ENCODE measurements at places on chromosomes 5 and 9.

GRCh38 chr5:135391116-135391868 lies 7.7 kb downstream of the MACROH2A1 start:
- no peak for DNase-seq

DNA sequence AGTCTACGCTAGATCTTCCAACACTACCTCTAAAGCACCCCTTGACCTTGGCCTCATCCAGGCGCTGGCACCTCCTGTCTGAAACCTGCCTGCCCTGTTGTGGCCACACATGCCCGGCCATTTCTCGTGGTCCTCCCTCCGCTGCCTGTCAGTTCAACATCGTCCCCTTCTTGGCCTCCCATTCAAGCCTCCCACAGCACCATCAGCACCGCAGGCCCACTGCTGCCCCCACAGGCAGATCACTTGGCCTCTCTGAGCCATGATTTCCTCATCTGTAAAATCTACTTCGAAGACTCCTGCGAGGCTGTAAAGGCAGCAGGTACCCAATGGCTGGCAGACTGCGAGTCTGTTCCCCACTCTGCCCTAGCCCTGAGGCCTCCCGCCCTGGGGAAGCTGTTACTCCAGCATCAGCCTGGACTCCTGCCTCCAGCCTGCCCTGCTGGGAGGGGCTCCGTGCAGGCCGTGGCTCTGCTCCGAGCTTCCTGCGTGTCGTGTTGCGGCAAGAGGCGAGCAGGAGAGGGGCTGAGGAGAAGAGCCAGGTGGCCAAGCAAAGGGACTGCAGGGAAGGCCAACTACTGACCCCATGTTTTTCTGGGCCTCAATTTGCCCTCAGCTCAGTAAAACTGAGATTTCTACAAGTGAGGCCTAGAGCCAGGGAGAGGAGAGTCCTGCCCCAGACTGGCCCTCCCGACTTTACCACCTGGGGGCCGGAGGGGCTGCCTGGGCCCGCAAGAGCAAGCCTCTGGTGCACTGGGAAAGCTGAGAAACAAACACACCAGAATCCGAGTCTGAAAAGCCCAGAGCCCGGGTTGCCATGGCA lies 70.5 kb upstream of the LRRTM2 start:
- DNase-seq: no peak

DNA sequence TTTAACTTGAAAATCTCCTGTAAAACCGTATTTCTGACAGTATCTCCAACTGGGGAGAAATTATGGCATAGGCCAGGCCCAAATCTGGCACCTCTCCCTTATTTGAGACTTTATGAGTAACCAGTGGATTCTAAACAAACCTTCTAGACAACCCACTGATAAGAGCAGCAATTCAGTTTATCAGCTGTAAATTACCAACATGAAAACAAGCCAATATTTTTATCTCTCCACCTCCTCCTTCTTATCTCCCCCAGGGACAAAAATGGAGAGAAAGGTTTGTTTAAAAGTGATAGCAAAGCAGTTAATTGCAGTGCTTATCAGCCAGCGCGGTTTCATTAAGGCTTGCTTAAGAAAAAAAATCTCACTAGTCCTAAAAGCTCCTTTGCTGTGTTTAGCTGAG lies 53.8 kb downstream of the KCNV2 start:
- no peak for DNase-seq

DNA sequence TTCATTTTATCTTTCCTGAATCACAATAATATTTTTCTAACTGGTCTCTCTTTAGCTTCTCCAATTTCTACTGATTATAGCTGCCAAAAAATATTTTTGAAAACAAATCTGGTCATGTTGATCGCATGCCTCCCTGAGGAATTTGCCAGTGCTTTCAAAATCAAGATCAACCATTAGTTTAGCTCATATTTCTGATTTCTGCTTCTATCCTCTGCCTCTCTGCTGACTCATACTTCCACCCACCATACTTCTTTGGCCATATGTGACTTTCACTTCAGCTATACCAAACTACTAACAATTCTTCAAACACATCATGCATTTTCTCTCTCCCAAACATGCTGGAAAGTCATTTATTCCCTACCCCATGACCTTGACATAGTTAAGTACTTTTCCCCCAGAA lies 636.5 kb downstream of the TLE1 start:
- DNase-seq: no peak

- no peak for DNase-seq
Observed at GRCh38 chr9:117074784-117075520, 339.9 kb downstream of the ASTN2 start.

DNA sequence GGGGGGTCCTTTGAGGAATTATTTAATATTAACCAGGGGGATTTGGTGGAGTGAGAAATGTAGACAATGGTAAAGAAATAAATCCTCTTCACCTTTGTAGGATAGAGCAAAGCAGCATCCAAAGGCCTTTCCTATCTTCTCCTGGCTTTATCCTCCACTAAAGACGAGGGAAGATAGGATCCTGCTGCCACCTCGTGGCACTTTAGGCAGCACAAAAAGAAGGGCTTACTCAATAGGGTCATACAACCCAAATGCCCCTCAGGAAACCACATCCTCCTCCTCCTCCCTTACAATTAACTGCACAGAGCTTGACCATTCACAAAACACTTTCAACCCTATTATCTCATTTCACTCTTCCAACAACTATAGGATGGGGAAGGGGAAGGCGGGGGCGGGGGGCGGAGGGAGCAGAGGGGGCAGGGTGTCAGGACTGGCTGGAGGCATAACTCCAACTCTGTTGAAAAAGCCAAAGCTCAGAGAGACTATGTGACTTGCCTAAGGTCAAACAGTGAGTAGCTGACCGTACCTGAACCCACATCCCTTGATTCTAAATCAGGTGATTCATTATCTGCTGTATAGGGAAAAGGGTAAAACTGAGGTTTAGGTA lies 45.4 kb upstream of the MYOT start:
- DNase-seq: no peak

DNA sequence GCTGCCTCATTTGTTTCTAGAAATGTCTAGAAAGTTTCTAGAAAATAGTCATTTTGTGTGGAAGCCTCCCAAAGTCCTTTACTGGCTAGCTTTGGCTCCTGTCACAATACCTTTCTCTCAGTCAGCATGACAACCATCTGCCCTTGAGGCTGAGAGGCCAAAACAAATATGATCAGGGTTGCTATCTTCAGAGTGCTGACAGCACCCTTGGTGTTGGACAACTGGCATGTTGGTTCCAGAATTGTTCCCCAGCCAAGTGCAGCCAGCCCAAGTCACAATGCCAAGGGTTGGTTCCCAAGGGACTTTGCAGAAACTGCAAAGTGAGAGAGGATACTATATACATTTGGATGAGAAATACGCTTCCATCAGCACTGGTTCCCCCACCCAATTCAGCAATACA lies 140.9 kb upstream of the GAS1 start:
- DNase-seq: no peak

- no peak for DNase-seq
Observed at GRCh38 chr5:56305001-56305950, 72.1 kb upstream of the ANKRD55 start.

- DNase-seq: no peak
Observed at GRCh38 chr5:7473668-7474215, 77.8 kb downstream of the ADCY2 start.

DNA sequence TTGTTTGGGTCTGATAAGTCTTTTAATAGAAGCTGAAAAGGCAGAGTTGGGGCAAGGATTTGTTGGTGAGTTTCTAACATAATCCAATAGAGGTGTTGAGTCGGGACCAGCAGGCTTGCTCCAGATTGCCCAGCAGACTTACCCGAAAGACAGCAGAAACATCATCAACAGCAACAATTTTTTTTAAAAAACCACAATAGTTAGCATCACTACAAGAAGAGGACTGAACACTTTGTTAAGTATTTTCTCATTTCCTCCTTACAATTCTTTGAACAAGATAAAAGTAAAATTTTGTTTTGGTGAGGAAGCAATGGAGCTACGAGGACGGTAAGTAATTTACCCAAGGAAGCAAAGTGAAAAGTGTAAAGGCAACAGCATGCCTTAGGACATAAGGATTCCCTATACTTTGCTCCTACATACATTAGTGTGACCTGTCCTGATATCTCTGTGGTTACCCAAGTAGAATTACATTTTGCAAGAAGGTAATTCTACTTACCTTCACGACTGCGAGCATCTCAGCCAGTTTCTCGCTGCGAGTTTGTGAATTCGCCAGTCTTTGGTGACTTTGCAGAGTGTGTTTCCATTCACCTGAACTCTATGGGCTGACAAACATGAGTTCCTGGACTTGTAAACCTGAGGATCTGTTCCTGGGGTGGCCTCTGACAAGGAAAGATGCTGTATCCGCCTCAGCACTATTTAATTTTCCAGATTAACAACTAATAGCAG lies 13.2 kb downstream of the ITK start:
- DNase-seq: no peak

GRCh38 chr5:159441441-159441840 lies 111.2 kb upstream of the IL12B start:
- DNase-seq: no peak

DNA sequence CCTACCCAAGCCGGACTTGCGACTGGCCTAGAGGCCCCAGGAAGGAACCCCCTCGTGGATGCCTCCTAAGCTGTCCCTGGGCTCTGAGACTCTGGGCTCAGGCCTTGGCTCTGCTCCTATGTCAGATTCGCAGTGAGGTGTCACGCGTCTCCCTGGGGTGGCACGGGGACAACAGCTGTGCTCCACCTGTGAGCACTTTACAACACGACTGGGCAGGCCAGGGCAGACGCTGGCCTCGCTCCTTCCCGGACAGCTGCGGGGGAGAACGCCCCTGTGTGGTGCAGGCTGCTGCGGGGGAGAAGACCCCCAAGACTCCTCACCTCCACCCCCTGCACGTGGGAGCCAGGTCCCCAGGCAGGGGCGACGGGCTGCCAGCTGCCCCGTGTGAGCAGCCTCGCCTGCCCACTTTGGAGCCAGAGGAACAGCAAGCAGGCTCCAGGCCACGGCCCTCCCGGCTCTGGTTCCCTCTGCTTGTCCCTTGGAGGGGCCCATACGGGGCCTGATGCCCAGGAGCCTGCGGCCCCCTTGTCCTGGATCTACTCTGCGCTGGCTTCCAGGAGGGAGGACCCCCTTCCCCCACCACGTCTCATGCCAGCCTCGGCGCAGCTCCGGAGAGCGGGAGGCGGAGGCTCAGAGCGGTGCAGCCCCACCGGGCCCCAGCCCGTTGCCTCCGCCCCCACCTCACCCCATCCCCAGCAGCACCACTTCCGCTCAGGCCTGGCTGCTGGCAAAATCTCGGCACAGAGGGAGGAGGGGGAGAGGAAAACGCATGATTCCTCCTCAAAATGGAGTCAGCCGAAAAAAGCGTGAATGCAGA lies 36.0 kb downstream of the SARDH start:
- DNase-seq: peak; percentile 85

DNA sequence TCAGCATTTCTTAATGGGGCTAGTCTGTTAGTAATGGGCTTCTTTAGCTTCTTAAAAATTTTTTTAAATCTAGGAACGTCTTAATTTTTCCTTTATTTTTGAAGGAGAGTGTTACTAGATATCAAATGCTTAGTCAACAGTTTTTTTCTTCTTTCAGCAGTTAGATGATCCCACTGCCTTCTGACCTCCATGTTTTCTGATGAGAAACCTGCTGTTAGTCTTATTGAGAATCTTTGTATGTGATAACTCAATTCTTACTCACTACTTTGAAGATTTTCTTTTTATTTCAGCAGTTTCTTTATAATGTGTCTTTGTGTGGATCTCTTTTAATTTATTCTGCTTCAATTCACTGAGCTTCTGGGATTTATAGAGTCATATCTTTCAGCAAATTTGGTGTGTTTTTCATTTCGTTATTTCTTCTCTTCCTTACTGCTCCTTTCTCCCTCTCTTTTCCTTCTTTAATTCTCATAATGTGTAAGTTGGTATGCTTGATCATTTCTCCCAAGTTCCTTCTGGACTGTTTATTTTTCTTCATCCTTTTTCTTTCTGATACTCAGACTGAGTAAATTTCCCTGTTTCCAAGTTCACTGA lies 205.8 kb downstream of the RANBP17 start:
- DNase-seq: no peak

All from activated CD8-positive, alpha-beta memory T cell treated with anti-CD3 and anti-CD28 coated beads for 24 hours (primary cell).